NCI-H2029 treated with DMSO at 0.1 percent for 48 hours (cell line): ENCODE measurements at places on chromosomes 16 and 17.

- DNase-seq, result no peak
Observed at GRCh38 chr17:51955245-51955644, 203.3 kb downstream of the CA10 start.

GRCh38 chr16:89658221-89658879 is 714 bp downstream of the SPATA33 start:
- DNase-seq, result no peak

DNA sequence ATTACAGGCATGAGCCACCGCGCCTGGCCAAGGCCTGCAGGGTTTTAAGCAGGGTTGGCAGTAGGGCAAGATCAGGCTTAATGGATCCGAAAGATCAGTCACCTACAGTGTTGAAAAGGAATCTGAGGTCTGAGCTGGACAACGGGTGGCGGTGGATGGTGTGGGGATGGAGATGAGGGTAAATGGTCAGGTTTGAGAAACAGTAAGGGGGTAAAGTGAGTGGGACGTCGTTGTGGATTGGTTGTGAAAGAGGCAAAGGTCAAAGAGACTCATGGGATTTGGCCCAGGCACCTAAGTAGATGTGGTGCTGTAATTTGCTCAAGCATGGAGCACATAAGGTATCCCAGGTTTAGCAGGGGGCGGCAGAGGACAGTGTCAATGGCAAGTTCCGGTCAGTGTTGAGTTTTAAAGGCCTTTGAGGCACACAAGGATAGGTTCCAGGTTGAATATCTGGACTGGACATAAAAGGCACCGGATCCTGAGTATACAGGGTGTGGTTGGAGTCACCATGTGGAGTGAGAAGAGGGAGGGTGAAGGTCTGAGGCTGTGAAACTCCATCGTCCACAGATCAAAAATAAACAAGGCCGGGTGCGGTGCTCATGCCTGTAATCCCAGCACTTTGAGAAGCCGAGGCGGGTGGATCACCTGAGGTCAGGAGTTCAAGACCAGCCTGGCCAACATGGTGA is 1.1 kb upstream of the SLC16A5 start:
- no peak for DNase-seq

DNA sequence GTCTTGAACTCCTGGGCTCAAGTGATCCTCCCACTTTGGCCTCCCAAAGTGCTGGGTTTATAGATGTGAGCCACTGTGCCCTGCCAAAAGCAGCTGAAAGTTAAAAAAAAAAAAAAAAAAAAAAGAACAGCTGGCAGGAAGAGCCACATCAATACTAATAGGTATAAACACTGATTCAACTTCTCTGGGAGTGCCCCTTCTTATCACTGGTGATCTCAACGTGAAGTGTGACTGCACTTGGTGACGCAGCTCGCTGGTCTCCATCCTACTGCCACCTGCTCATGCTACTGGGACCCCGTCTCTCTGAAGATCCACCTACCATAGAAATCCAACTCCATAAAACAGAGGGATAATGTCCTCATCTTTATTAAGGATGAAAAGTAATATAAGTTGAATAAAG is 40.8 kb downstream of the RNF157 start:
- DNase-seq, result no peak

- DNase-seq, result no peak
Observed at GRCh38 chr16:19688396-19689024, 29.5 kb downstream of the KNOP1 start.

- no peak for DNase-seq
Observed at GRCh38 chr17:51391982-51392654, 131.8 kb downstream of the UTP18 start.

- DNase-seq, result peak; percentile 81
Observed at GRCh38 chr17:42133461-42134041, 10.9 kb downstream of the HSPB9 start.

GRCh38 chr17:60598001-60598736 is 1.8 kb upstream of the PPM1D start:
- DNase-seq, result no peak

GRCh38 chr16:58266336-58266735 is 28.5 kb downstream of the PRSS54 start:
- DNase-seq, result no peak

GRCh38 chr16:77775911-77776909 is 12.2 kb upstream of the VAT1L start:
- DNase-seq, result no peak

DNA sequence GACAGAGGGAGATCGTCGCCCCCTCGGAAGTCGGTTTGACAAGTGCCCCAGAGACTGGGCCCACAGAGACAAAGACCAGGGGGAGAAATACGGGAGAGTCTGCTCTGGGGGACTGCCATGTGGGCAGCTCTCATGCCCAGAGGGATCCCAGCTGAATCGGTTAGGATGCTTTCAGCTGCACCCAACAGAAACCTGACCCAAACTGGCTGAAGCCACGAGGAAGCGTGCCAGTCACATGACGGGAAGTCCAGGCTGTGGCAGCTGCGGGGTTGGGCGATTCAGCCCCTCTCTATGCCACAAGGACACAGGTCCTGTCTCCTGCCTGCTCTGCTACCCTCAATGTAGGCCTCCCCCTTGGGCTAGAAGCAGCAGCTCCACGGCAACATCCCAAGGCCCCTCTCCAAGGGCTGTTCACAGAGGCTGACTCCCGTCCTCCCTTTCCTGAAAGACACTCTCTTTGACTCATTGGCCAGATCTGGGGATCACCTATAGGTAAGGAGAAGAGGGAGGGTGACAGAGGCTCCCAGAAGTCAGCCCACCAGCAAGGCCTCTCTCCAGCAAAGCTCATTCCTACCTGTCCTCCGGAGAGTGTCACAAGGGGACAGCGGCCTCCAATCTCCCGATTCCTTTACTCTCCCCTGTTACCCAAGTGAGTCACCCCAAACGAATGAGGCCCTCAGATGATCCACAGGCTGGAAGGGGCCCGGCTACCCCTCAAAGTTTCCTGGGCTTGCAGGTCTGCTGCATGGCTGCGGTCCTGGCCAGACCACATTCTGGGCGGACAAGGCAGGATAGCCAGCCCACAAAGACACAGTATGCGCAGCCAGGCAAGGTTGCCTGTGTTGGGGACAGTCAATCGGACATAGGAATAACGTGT is 75.8 kb downstream of the RBFOX3 start:
- DNase-seq, result no peak

DNA sequence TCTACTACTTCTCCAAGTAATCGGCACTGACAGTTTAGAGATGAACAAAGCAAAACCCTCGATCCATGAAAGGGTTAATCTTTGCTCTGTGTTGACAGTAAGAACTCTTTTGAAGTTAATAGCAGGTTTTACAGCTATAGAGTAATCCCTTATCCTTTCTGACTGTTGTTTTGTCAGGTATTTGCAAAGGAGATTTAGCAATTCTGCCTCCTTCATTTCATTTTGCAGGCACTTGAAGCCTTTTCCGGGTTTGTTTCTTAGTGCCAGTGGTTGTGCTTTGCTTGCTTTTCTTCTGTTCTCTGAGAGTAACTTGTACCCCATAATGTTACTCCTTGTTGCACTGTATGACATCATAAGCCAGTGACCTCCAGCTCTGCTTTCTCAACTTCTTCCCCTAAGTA is 64.5 kb downstream of the TANGO6 start:
- DNase-seq, result no peak

GRCh38 chr17:75987041-75987440 is 8.0 kb downstream of the TEN1 start:
- DNase-seq, result no peak

DNA sequence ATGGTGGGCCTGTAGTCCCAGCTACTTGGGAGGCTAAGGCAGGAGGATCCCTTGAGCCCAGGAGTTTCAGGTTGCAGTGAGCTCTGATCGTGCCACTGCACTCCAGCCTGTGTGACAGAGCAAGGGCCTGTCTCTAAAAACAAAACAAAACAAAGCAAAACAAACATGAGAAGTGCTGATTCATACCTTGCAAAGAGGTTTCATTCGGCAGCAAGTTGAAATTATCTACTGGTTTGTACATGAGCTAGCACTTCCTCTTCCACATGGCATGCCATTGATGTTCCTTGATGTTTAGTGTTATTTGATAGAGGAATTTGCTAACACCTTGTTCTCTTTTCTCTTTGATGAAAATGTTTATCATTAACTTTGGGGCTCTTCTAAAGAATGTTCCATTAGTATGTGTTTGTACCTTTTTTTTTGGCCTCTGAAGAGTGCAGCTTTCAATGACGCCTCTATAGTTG is 50.6 kb downstream of the SPECC1 start:
- DNase-seq, result peak; percentile 17

DNA sequence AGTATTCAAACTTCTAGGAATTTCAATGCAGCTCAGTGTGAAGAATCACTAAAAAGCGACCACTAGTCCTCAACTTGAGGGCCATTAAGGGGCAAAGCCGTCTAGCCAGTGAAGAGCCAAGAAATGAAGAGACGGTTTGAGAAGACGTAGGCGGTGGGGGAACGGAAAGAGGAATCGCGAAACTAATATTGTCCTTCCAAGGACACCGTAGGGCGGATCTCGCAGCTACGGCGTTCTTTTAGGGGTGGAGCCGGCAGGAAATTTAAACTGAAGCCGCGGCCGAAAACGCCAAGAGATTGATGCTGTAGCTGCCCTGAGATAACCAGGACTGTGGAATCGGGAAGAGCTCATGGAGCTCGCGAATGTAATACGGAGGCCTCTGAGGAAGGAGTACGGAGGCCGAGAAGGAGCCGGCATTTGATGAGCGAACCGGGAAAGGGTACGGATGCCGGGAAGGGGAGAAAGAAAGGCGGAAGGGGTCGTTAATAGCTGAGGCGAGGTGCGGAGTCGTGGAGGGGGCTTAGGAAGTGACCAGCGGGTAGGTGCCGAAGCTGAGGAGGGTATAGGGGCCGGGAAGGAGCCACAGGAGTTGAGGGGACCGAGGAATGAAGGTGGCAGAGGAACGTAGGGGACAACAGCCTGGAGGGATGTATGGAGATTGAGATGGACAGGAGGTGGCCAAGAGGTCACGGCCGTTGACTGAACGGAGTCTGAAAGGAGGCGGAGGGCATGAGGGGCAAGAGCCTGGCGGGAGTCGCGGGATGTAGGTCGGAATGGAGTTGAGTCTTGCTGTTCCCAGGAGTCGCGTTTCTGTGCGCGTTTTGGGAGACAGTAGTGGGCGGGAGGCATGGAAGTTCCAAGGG is at the start of gene DBF4B:
Gene DBF4B (plus strand): TSS at position 265 of the 863 bp plus-strand sequence. CDS start 156 bp downstream, at position 421.
- peak; percentile 74 for DNase-seq

DNA sequence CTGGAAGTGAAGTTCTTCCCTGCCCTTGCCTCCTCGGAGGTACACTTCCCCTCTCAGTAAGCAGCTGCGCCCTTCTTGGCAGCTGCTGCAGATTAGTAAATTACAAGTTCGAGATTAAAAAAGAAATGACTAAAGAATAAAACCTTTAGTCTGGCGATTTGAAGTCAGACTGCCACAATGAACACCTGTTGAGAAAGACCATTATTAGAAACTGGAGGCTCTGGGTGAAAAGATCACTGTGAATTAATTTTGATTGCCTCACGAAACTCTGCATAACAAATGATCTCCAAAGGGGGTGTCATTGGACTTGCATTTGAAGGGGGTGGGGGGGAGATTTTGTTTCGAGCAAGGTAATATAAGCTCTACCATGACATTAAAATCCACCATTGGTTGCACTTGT is 39.3 kb downstream of the SALL1 start:
- no peak for DNase-seq

GRCh38 chr16:1285669-1286512 is 23.5 kb upstream of the UBE2I start:
- no peak for DNase-seq

- no peak for DNase-seq
Observed at GRCh38 chr16:84555418-84556196, 51.1 kb upstream of the MEAK7 start.

- DNase-seq, result no peak
Observed at GRCh38 chr17:2435181-2435741, 34.4 kb upstream of the MNT start.

GRCh38 chr16:20749474-20749873 is 7.9 kb upstream of the THUMPD1 start:
- DNase-seq, result no peak

DNA sequence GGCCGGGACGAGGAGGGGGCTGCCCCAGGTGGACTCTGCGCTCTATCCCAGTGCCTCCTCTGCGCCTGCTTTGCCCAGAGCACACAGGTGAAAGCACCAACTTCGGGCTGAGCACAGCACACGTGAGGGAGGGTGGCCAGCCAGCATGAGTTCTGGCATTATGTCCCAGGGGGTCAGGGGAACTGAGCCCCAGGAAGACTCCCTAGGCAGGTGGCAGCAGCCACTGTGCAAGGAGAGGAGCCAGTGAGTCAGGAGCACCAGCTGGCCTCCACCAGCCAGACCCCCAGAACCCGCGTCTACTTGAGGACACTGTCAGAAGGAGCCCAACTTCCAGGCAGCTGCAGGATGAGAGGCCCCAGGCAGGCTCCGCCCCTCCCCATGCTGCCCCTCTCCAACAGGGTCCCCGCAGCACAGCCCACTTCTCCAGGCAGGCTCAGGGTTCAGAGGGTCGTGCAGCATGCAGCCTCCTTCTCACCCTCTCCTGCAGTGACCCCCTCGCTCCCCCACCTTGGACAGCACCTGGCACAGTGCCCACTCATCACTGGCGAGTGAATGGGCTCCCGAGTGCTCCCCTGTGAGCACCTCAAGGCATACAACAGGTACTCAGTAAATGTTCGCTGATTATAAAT is 44.2 kb upstream of the RASD1 start:
- no peak for DNase-seq

GRCh38 chr16:55248494-55248893 is 75.5 kb upstream of the IRX6 start:
- no peak for DNase-seq

DNA sequence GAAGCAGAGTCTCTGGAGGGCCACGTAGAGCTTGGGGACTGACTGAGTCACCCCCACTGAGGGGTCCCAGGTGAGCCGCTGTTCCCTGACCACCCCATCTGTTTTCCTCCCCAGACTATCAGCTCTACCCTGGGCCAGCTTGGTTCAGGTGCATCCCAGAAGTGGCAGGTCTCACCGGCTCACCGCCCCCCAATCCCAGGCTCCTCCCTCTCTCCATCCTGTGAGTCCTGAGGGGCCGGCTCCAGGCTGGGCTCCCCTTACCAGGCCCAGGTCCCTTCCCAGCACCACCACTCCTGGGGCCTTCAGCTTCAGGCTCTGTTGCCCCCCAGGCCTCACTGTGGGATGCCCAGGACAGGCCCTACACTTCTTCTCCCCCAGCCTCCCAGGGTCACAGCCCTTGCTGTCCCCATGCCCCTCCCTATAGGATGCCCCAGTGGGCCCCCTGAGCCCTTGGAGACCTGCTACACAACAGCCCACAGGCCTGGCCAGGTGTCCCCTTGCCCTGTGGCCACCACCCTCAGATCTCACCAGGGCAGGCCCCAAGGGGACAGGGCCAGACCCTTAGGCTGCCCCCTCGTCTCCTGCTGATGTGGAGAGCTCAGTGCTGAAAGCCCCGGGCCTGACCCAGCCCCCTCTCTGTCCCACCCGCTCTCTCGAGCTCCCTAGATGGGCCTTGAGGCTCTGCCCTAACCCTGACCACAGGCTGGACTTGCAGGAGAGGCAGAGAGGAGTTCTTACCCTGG is 40.4 kb downstream of the TNFRSF13B start:
- DNase-seq, result no peak

GRCh38 chr16:24165273-24165672 is 90.9 kb upstream of the CACNG3 start:
- no peak for DNase-seq

- no peak for DNase-seq
Observed at GRCh38 chr17:48439110-48439850, 9.3 kb upstream of the SKAP1 start.

- no peak for DNase-seq
Observed at GRCh38 chr16:29698484-29699323, 19.7 kb downstream of the QPRT start.

GRCh38 chr17:8789743-8790142 is 9.4 kb downstream of the MFSD6L start:
- no peak for DNase-seq
